ENCODE measurements at places on chromosomes 13 and 19. TPM values are rescaled to one million over a fixed set of nuclear protein-coding genes. Genes with fewer than 3 reads are reported as not detected.
A peak's percentile ranks its signal among the peaks of the same experiment; 100 is the strongest.

The CFAP97D2 gene
- total RNA-seq: not detected

The S1PR5 gene
- total RNA-seq: under 0.01 TPM

DNA sequence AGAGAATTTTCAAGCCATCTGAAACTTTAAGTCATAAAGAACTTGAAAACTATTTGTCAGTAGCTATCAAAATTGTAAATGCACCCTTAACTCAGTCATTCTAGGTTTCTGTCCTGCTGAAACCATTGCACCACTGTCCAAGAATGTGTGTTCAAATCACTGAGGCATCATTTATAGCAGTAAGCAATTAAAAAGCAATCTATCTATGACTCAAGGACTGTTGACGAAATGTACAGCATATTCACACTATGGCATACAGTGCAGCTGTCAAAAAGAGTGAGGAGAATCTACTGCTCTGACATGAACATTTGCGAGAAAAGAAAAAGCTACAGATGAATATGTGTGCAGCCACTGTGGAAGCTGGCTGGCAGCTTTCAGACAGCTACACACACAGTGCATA, 71.2 kb downstream of the ING1 start:
- no peak overlapping the region for H3K27ac ChIP-seq
- no peak overlapping the region for H3K4me3 ChIP-seq
- DNase-seq: no peak
- H3K27me3 ChIP-seq: peaks cover 8% of the 10 kb centered on the region

DNA sequence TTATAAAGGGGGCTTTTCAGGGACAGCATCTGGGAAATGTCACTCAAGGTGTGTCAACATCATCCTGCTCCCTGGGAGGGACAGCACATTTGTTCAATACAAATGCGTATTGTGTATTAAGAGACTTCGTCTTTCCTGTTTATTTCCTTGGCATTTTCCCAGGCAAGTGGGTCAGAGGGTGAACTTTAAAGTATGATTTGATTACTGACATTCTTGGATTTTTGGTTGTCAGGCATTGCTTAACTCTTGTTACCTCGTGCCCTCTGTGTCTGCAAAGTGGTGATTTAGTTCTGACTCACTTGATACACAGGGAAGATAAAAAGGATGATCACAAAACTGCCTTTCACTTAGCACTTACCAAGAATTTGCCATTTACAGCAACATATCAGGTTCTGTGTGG, 292.7 kb downstream of the SUCLA2 start:
- no peaks in the 10 kb centered on the region for H3K4me1 ChIP-seq
- no peaks in the 10 kb centered on the region for H3K36me3 ChIP-seq
- H3K27ac ChIP-seq: no peak overlapping the region

- no peak overlapping the region for H3K27ac ChIP-seq
- DNase-seq: no peak
- H3K4me3 ChIP-seq: no peak overlapping the region
- no peaks in the 10 kb centered on the region for H3K36me3 ChIP-seq
These were observed 472.2 kb downstream of the KLF5 start for GRCh38 chr13:73531014-73531413.

- no peak overlapping the region for H3K4me3 ChIP-seq
- DNase-seq: peak; percentile 77
- H3K36me3 ChIP-seq: no peaks in the 10 kb centered on the region
- no peak overlapping the region for H3K27ac ChIP-seq
- H3K27me3 ChIP-seq: no peaks in the 10 kb centered on the region
These were observed 57.6 kb upstream of the ZNF507 start for GRCh38 chr19:32287811-32288227.

DNA sequence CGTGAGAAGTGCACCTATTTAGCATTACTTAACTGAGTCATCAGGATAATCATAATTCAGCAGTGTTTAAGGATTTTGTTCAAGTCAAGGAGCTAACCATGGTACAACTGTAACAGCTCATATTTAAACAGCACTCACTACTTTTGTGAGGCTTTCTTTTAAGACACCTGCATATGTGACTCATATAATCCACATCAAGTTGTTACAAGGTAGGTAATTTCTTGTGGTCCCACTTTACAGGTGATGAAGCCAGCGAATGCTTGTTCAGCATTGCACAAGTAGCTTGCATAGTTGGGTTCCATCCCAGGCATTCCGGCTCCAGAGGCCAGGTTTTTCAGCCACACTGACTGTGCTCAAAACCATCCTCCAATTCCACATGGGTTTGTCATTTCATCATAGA, 569.2 kb downstream of the MYO16 start:
- H3K4me3 ChIP-seq: no peak overlapping the region
- DNase-seq: no peak

GRCh38 chr19:17687857-17688784, at the start of gene UNC13A:
TSS of gene UNC13A (minus strand) at chr19:17688354. CDS start at chr19:17688199, 155 bp downstream.
- no peak within 1 kb of the TSS for H3K4me3 ChIP-seq
- H3K36me3 ChIP-seq: no peaks in the 10 kb centered on the region
- peaks cover 17% of the 10 kb centered on the region for H3K27me3 ChIP-seq

DNA sequence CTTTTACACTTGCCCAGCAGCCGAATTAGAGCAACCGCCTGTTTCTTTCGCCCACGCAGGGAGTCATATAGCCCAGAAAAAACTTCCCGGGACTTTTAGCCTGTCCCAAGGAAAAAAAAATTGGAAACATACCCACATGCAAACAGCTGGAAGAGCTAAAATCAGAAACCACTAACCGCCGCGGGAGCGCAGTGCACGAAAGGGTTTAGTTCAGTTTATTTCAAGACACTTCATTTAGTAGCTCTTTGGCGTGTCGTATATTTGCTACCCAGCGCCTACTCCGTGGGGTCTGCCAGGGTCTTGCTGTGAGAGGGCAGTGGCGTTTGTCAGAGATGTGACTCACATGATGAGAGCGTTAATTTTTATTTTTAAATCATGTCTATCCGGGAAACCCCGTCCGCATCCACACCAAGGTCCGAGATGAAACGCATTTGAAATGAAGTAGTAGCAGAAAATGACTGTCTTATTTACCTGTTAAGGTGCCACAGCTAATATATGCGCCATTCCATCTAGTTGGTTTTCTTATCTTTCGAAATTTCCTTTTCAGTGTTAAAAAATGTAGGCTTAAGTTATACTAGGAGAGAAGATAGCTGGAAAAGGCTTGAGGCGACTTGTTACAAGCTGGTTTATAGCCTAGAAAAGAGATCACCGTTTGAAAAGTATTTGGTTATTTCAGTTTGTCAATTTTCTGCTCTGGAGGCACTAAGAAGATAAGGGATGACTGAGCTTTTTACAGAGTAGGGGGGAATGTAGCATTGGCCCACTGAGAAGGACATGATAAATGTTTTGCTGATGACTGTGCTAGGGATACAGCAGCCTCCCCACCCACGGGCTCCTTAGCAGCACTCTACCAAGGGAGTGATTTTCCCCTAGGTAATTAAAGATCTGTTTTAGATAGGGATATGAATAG, 1.7 kb downstream of the KLF5 start:
- no peaks in the 10 kb centered on the region for H3K4me1 ChIP-seq
- peak overlapping the region; percentile 26 for H3K4me3 ChIP-seq
- no peak overlapping the region for H3K27ac ChIP-seq
- H3K36me3 ChIP-seq: no peaks in the 10 kb centered on the region
- no peaks in the 10 kb centered on the region for H3K27me3 ChIP-seq

- peaks cover 8% of the 10 kb centered on the region for H3K4me1 ChIP-seq
- peaks cover 22% of the 10 kb centered on the region for H3K36me3 ChIP-seq
- peak; percentile 91 for DNase-seq
- peak within 1 kb of the TSS; percentile 80 for H3K4me3 ChIP-seq
- peak within 1 kb of the TSS; percentile 95 for H3K27ac ChIP-seq
These were observed at the start of gene USE1 for GRCh38 chr19:17215127-17215971. TSS of gene USE1 (plus strand) at chr19:17215357. CDS start at chr19:17215406, 49 bp downstream.

GRCh38 chr19:58544591-58545285, 874 bp downstream of the TRIM28 start:
- peak; percentile 52 for DNase-seq
- no peaks in the 10 kb centered on the region for H3K27me3 ChIP-seq
- H3K36me3 ChIP-seq: peaks cover 27% of the 10 kb centered on the region
- H3K4me3 ChIP-seq: peak overlapping the region; percentile 96

DNA sequence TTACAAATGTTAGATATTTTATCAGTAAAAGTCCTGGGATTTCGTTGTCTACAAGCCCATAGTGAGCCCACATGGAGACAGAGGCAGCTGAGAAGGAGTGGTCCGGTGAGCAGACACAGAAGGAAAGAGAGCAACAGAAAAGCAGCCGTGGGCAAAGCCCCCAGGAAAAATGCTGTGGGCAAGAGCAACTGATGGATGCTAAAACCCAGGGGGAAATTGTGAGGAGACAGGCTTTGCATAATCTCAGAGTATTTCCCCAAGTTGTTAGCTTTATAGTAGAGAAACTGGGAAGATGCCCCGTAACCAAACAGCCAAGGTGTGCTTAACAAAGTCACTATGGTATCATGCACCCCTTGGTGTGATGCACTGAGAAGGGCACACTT, 35.1 kb downstream of the GJA3 start:
- H3K27ac ChIP-seq: no peak overlapping the region
- no peak for DNase-seq
- peaks cover 11% of the 10 kb centered on the region for H3K4me1 ChIP-seq
- H3K36me3 ChIP-seq: no peaks in the 10 kb centered on the region

- H3K27me3 ChIP-seq: no peaks in the 10 kb centered on the region
- no peak overlapping the region for H3K27ac ChIP-seq
- no peak overlapping the region for H3K4me3 ChIP-seq
- H3K36me3 ChIP-seq: no peaks in the 10 kb centered on the region
- DNase-seq: no peak
These were observed 321.1 kb upstream of the EDNRB start for GRCh38 chr13:78239714-78240113.

GRCh38 chr19:10776900-10777650, 58.9 kb downstream of the TMED1 start:
- H3K36me3 ChIP-seq: peaks cover 13% of the 10 kb centered on the region
- DNase-seq: no peak
- H3K27ac ChIP-seq: no peak overlapping the region
- peaks cover 3% of the 10 kb centered on the region for H3K4me1 ChIP-seq

DNA sequence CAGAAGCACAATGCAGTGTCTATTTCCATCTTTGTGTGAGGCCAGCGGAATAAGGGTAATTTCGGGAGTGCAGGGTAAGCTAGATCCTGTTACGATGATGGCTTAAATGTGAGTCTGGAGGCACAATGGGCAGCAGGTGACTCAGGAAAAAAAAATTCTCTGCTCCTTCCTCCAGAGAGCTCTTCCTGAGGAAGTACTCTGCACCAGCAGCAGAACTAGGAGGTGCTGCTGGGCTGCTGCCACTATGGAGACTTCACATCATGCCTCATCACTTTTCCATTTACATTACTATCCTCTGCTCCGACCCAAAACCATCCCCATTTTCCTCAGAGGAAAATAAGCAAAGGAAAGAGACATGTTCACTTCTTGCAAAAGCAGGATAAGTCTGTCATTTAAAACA, 282.0 kb downstream of the DNAJC15 start:
- peaks cover 8% of the 10 kb centered on the region for H3K4me1 ChIP-seq
- no peak overlapping the region for H3K27ac ChIP-seq
- no peak overlapping the region for H3K4me3 ChIP-seq
- H3K36me3 ChIP-seq: no peaks in the 10 kb centered on the region
- H3K27me3 ChIP-seq: no peaks in the 10 kb centered on the region

DNA sequence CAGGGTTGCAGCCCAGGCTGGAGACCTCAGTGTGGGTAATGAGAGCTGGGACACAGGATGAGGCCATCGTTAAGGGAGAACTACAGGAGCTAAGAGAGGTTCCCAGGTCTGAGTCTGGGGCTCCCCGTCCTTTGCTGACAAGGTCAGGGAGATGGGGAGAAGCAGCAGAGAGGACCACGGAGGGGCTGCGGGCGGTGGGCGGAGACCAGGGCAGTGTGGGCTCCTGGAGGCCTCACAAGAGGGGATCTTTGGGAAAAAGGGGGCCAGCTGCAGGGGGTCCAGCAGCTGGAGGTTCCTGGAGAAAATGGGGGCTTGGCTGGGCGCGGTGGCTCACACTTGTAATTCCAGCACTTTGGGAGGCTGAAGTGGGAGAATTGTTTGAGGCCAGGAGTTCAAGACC, 16.0 kb downstream of the RFX1 start:
- H3K27ac ChIP-seq: no peak overlapping the region
- no peak overlapping the region for H3K4me3 ChIP-seq
- no peak for DNase-seq
- peaks cover 7% of the 10 kb centered on the region for H3K4me1 ChIP-seq

DNA sequence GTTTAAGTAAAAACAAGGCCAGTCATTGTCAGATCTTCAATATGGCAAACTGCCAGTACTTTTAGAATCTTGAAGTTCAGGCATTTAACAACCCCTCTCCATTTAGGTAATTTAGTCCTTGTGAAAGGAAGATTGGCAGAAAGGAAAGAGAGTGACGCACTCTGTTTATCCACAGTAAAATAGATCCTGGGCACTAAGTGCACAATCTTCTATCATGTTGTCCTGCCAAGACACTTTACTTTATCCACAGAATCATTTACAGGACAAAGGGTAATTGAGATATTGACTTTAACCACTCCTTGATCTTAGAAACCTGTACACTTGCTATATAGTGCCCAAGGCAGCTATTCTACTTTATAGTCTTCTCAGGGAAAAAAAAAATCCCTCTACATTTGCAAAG, 786.4 kb upstream of the SLITRK1 start:
- H3K27me3 ChIP-seq: no peaks in the 10 kb centered on the region
- no peak for DNase-seq
- no peaks in the 10 kb centered on the region for H3K4me1 ChIP-seq

GRCh38 chr19:35717665-35718344, at the start of gene KMT2B:
TSS of gene KMT2B (plus strand) at chr19:35718003. CDS start at chr19:35718019, 16 bp downstream.
- no peak for DNase-seq
- H3K36me3 ChIP-seq: peaks cover 19% of the 10 kb centered on the region
- H3K27me3 ChIP-seq: no peaks in the 10 kb centered on the region
- H3K4me1 ChIP-seq: peaks cover 9% of the 10 kb centered on the region
- H3K4me3 ChIP-seq: peak within 1 kb of the TSS; percentile 74
